ENCODE measurements at places on chromosomes 6 and 20.

GRCh38 chr6:41439524-41440418 is 104.4 kb downstream of the NCR2 start:
- no peak for DNase-seq

DNA sequence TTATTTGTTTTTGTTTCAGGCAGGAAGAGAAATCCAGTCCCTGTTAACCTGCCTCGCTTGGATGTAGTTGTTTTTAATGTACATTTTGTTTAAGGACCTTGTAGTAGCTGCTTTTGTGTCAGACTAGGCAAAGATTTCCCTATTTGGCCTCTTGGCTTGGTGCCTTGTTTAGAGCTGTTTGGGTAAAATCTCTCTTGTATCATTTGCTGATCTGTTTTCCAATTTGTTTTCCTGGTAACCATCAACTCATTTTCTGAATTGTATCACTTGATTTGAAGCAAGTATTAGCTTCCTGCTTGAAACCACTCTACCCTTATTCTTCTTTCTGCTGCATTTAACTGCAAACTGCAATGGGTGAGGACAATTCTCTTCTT is 160.7 kb downstream of the ZFAND3 start:
- DNase-seq = no peak

GRCh38 chr20:50175938-50176933 is 14.4 kb upstream of the CEBPB start:
- no peak for DNase-seq

DNA sequence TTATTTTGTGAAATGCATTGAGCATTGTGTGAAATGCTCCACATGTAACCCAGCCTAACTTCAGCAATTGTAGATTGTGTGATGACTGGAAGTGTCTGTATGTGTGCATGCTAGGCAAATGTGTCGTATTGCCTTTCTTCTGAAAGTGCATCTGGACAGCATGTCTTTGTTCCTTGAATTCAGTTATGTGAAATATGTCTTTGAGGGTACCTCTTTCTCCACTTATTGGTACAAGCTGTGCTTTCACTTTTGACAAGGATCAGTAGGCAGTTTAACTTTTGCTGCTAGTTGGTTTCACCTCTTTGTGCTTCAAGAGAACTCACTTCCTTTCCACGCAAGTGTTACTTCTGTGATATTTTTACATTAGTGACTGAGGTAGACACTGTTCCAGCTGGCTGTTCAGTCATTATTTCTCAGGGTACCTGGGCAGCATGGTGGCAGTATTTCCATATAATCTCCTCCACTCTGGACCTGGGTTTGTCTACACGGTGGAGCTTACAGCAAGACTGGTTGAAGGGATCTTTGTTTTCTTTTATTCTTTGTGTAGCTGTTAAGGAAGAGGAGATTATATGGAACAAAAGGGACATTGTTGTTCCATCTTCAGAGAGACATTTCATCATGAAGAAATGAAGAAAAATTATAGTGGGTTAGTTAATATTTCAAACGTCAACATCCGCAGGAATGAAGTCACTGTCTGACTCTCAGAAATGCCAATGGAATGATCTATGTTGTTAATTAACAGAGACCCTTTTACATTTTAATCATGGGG is 175.4 kb downstream of the UTRN start:
- no peak for DNase-seq

- no peak for DNase-seq
Measured at GRCh38 chr6:133467982-133468380, 226.8 kb downstream of the EYA4 start.

DNA sequence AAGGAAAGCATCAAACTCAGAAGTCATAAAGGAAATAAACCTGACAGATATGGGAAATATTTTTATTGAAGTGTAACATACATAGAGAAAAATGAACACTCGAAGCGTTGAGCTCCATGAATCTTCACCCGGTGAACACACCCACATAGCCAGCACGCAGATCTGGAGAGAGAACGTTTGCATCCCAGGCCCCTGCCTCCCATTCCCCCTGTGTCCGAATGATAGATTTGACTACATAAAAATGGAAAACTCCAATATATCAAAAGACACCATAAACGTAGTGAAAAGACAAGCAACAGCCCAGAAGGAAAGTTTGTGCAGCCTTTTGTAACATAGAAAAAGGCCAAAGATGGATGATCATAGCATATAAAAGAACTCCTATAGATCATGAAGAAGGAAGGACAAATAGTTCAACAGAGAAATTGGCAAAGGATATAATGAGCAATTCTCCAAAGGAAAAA is 17.1 kb downstream of the SYNJ2 start:
- no peak for DNase-seq

- DNase-seq = no peak
Measured at GRCh38 chr20:62696989-62697388, 11.6 kb upstream of the NTSR1 start.

- DNase-seq = no peak
Measured at GRCh38 chr6:147137986-147138385, 66.2 kb upstream of the STXBP5 start.

DNA sequence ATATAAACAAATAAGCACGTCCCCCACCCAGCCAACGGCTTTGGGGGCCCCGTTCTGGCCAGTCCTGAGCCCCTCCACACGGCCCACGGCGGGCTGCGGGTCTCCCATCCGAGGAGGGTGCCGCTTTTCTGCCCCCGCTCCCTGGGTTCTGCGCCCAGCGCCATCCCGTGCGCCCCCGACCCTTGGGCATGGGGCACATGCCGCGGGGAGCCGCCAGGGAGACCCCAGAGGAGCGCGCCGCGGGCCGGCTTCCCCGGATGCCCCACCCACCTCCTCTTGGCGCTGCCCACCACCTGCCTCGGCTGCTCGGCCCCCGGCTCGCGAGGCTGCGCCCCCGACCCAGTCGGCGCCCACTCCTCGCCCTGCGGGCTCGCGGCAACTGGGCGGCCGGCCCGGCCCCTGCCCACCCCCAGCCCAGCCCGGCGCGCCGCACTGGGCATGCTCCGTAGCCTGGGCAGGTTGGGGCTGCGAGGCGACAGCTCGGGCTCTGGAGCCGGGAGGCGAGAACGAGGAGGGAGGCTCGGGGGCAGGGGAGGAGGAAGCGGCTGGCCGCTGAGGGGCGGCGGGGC is 570 bp upstream of the PLCB4 start:
- DNase-seq = peak; percentile 78

DNA sequence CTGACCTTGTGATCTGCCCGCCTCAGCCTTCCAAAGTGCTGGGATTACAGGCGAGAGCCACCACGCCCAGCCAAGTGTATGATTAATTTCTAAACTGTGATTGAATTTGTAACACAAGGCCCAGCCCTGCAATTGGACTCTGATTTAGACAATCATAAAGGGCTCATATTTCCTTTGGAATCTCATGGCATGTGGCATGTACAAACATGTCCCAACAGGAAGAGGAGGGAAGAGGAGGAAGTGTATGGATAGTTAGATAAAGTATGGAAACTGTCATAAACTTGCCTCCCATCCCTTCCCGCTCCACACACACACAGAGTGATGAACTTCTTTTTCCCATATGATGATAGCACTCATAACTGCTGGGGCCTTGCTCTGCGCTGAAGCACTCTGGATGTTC is 27.2 kb upstream of the QKI start:
- no peak for DNase-seq

DNA sequence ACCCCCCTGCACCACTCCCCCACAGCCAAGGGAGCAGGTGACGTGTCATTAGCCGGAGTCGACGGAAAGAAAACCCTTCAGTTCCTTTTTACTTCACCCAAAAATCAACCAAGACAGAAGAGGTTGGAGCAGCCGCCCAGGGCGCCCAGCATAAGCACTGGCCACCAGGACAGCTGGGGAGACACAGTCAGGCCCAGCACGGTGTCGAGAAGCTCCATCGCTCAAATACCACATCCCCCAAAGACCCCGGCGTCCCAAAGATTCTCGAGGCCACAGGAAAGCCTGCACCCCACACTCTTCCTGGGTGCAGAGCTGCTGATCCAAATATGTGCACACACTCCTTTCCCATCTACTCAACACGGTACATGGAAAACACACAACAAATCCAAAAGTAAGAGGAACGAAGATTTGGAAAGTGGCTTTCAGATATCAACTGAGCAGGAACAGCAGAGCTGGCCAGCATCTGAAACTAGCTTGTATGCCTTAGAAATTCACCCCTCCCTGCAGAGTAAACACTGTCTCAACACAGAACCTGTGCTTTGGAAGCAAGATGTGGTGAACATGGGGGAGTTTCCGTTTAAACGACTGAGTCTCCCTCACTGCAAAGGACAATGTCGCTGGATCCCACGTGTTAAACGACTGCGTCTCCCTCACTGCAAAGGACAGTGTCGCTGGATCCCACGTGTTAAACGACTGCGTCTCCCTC is 54.6 kb downstream of the DLL1 start:
- DNase-seq = no peak

GRCh38 chr20:41336711-41337492 is 3.7 kb upstream of the LPIN3 start:
- no peak for DNase-seq

- no peak for DNase-seq
Measured at GRCh38 chr6:75296811-75297779, 12.5 kb upstream of the TMEM30A start.

DNA sequence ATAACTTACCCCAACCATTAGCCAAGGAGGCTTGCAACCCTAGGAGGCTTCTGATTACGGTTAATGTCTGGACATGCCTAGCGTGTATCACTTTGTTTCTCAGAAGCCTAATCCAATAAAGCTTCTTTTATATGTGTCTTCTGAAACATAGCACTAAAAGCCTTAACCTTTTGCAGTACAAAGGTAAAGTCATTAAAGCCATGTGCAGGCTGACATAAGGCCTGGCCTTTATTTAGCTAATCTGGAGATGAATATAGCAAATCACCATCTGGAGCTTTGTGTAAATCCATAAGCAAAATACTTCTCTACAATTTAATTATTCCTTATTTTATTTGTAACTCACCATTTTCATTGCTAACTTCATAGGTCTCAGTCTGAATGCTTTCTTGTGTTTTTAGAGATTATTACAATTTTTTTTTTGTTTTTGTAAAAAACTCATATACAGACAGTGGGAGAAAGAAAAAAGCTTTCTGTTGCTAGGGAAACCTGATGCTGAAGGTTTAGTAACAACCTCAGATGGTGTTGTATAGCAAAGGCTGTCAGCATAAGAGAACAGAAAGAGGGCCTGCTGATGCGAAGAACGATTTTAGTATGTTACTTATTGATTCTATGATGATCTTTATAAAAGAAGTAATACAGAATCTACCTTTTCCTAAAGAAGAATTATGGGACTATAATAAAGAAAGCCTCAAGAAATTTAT is at the start of gene EYS:
TSS of gene EYS (minus strand) at position 101 of the 701 bp plus-strand sequence. CDS start 211,816 bp downstream, outside the sequence.
- no peak for DNase-seq

- DNase-seq = no peak
Measured at GRCh38 chr6:33761922-33762629, 15.4 kb upstream of the IP6K3 start.

DNA sequence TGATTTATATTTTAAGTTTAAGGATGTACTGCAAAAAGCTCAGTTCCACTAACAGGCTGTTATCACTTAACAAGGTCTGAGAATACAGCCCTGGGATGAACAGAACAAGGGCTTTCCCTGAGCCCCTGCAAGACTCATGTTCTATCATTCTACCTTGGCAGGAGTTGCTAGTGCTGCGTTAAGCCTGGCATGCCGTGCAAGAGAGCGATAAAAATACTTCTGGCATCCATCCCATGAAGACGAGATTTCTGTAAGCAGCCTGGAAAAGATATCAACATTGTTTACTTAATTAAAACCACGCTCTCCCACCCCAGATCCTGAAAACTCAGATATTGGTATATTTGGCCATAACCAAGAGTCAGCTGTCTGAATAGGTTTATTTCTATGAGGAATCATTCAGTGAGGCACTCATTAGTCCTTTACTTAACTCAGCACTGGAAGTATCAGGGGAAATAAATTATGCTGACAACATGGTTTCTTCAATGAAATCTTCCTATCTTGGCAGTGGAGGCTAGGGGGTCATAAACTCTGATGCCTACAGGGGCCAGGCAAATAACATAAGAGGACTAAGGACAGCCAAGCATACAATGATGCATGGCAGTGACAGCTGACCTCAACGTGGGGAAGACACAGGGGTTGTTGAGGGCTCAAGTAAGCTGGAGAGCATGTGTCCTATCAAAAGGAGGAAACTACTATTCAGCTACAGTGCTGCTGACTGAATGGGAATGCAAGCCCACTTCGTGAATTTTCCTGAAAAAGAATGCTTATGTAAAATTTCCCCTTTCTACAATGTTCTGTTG is 37.6 kb upstream of the LYRM2 start:
- DNase-seq = no peak

GRCh38 chr6:91824331-91824730 is 1237.5 kb upstream of the MAP3K7 start:
- DNase-seq = no peak

- DNase-seq = no peak
Measured at GRCh38 chr6:116059713-116060571, 749 bp downstream of the FRK start.

DNA sequence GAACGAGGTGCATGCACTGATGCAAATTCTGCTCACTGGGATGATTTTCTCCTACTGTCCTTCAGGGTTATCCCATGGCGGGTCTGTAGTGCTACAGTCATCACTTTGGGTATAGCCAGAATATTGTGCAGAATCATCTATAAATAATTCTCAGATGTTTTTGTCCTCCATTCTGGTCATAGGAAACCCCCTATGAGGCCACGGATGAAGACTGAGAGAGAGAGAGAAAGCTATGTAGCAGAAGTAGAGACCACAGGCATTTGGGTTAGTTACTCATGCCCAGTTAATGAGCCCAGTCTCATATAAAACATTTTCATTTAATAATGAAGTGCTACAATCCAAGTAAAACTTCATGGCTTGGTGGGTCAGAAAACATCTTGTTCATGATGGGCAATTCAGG is 145.1 kb upstream of the PLN start:
- no peak for DNase-seq

DNA sequence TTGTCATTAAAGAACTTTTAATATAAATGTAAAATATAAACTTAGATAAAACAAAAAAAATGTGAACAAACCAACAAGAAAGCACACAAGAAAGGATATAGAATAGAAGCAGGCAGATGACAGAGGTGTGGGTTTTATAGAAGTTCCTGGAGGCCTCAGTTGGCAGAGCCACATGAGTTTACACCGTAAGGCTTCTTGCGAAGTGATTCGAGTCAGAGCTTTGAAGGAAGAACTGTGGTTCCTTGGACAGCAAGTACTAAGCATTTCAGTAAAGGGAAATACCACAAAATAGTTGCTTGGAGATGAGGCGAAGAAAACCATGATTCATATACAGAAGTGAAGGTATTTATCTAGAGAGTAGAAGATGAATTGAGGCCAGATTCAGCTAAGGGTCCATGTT is 207.9 kb upstream of the EYA4 start:
- no peak for DNase-seq

GRCh38 chr6:92753956-92754355 is 665.4 kb downstream of the EPHA7 start:
- DNase-seq = no peak

GRCh38 chr20:59818911-59819310 is 114.5 kb downstream of the SYCP2 start:
- DNase-seq = no peak

GRCh38 chr6:116280161-116280932 is 617 bp upstream of the TSPYL1 start:
- DNase-seq = no peak

DNA sequence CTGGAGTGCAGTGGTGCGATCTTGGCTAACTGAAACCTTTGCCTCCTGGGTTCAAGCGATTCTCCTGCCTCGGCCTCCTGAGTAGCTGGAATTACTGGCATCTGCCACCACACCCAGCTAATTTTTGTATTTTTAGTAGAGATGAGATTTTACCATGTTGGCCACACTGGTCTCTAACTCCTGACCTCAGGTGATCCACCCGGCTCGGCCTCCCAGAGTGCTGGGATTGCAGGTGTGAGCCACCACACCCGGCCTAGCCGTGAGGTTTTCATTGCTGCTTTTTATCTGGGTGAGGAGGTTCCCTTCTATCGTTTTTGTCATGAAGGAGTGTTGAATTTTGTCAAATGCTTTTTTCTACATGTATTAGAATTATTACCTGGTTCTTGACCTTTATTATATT is 23.9 kb downstream of the SRC start:
- DNase-seq = no peak
